ENCODE measurements at places on chromosomes 16 and 17. TPM values are rescaled to one million over a fixed set of nuclear protein-coding genes. Genes with fewer than 3 reads are reported as not detected.

GRCh38 chr16:90031931-90032673 lies 12.8 kb upstream of the DBNDD1 start:
- no peak for DNase-seq

GRCh38 chr16:58563235-58563634 lies 47.9 kb downstream of the SETD6 start:
- DNase-seq: no peak

DNA sequence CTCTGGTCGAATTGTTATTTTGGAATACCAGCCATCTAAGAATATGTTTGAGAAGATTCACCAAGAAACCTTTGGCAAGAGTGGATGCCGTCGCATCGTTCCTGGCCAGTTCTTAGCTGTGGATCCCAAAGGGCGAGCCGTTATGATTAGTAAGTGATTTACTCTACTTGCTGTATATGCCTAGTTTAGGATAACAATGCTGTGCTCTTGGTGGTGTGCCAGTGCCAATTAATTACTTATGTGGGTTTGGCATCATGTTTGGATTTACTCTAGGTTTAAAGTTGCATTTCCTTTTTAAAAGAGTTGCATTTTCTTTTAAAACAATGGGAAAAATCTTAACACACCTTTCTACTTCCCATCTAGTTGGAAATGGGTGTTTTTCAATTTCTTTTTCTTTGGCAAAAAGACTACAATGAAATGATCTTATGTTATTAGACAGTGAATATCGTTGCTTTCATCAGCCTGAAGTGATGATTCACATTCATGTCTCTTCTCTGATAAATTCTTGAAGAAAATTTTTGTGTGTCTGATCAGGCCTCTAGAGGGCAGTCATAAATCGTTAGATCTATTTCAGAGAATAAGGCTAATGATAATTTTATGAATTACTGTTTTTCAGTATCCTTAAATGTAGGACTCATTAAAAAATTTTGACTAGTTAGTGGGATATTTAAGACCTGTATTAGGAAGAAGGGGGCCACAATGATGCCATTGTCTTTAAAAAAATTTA lies 5.6 kb downstream of the SF3B3 start:
- peak; percentile 37 for DNase-seq

GRCh38 chr16:13376174-13376573 lies 474.8 kb downstream of the SHISA9 start:
- DNase-seq: no peak

DNA sequence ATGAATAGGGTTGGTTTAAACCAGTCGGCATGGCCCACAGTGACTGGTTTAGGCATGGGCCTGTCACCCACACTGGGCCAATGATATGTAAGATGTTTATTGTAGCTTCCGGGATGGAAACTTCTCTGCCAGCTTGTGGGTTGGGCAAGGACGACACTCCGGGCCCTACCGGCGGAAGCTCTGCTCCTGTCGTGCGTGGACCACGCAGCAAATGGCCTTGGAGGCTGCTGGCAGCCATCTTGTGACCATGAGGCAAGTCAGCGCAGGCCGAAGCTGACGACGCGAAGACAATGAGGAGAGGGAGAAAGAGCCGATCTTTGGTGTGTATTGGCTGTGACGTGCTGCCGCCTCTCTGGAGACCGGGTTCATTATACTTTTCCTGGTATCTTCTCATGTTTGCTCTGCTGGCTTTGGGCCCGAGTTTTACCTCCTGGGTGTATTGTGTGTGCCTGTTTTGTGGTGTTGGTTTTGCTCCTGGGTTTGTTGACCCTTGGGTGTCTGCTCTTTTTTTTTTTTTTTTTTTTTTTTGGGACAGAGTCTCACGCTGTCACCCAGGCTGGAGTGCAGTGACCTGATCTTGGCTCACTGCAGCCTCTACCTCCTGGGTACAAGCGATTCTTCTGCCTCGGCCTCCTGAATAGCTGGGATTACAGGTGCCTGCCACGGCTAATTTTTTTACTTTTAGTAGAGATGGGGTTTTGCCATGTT lies 15.4 kb downstream of the SLC25A10 start:
- no peak for DNase-seq

Gene CLEC18B
- 0.13 TPM for total RNA-seq

Gene KRT24
- total RNA-seq: not detected

Gene PTRH2
- total RNA-seq: 31.6 TPM
